Psoas muscle (tissue), 8 donors: ENCODE measurements at places on chromosomes 3 and 15.
A peak's percentile ranks its signal among the peaks of the same experiment; 100 is the strongest.

- H3K36me3 ChIP-seq, result no peaks in the 10 kb centered on the region
- no peak overlapping the region for H3K27ac ChIP-seq
- peaks cover 21% of the 10 kb centered on the region for H3K4me1 ChIP-seq
- peaks cover 3% of the 10 kb centered on the region for H3K27me3 ChIP-seq
Observed at GRCh38 chr3:169666376-169667165, 3.1 kb upstream of the MECOM start.

GRCh38 chr3:129595544-129596193, 10.8 kb downstream of the PLXND1 start:
- no peaks in the 10 kb centered on the region for H3K27me3 ChIP-seq
- peaks cover 52% of the 10 kb centered on the region for H3K4me1 ChIP-seq
- peak overlapping the region; percentile 49 for H3K4me3 ChIP-seq
- DNase-seq, result peak; percentile 12
- no peaks in the 10 kb centered on the region for H3K36me3 ChIP-seq

- H3K4me3 ChIP-seq, result no peak overlapping the region
- DNase-seq, result no peak
- H3K36me3 ChIP-seq, result no peaks in the 10 kb centered on the region
- no peak overlapping the region for H3K27ac ChIP-seq
Observed at GRCh38 chr3:193987186-193987585, 148.8 kb upstream of the HES1 start.

GRCh38 chr3:183381179-183381578, 47.2 kb downstream of the MCF2L2 start:
- H3K4me3 ChIP-seq, result no peak overlapping the region
- no peaks in the 10 kb centered on the region for H3K36me3 ChIP-seq
- H3K27ac ChIP-seq, result no peak overlapping the region

- no peaks in the 10 kb centered on the region for H3K27me3 ChIP-seq
- H3K36me3 ChIP-seq, result no peaks in the 10 kb centered on the region
- no peak overlapping the region for H3K27ac ChIP-seq
- DNase-seq, result no peak
Observed at GRCh38 chr3:159821736-159822135, 166.9 kb upstream of the IL12A start.

GRCh38 chr3:89252860-89253259, 145.4 kb downstream of the EPHA3 start:
- H3K4me3 ChIP-seq, result no peak overlapping the region
- H3K27me3 ChIP-seq, result no peaks in the 10 kb centered on the region
- no peaks in the 10 kb centered on the region for H3K4me1 ChIP-seq
- no peaks in the 10 kb centered on the region for H3K36me3 ChIP-seq
- H3K27ac ChIP-seq, result no peak overlapping the region
- no peak for DNase-seq

DNA sequence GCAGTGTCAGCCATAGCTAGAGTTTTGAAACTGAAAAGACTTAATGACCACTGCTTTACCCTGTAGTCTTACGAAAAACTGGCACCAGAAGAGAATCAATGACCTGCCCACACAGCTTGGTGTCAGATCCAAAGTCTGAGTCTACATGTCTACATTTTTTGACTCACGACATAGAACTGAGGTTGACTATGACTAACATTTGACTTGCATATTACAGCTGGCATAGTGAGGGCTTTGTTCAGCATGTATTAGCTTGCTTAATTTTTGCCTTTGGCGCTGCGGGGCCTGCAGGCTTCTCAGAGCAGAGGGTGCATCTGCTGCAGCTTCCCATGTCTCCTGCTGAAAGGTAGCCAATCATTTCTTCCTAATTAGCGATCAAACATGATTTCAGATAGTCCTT, 167.0 kb downstream of the EBLN2 start:
- H3K27me3 ChIP-seq, result no peaks in the 10 kb centered on the region
- no peak overlapping the region for H3K27ac ChIP-seq
- H3K36me3 ChIP-seq, result no peaks in the 10 kb centered on the region
- no peak overlapping the region for H3K4me3 ChIP-seq

GRCh38 chr3:7978087-7978422, 523.6 kb upstream of the LMCD1 start:
- no peaks in the 10 kb centered on the region for H3K27me3 ChIP-seq
- no peaks in the 10 kb centered on the region for H3K4me1 ChIP-seq
- no peak overlapping the region for H3K4me3 ChIP-seq
- no peak for DNase-seq
- H3K36me3 ChIP-seq, result no peaks in the 10 kb centered on the region
